NCI-H1105 (cell line): ENCODE measurements at places on chromosomes 1 and 21.

DNA sequence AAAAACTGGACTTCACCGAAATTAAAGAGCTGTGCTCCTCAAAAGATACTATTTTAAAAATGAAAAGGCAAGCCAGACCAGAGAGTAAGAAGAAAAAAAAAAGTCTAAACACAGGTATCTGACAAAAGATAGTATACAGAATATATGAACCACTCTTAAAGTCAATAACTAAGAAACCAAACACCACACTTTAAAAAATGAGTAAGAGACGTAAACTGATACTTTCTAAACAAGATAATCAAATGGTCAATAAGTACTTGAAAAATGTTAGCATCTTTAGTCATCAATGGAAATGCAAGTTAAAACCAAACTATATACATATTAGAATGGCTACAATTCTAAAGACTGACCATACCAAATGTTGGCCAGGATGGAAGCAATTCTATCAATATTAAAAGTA, 77.6 kb downstream of the EVI5 start:
- no peak for DNase-seq

DNA sequence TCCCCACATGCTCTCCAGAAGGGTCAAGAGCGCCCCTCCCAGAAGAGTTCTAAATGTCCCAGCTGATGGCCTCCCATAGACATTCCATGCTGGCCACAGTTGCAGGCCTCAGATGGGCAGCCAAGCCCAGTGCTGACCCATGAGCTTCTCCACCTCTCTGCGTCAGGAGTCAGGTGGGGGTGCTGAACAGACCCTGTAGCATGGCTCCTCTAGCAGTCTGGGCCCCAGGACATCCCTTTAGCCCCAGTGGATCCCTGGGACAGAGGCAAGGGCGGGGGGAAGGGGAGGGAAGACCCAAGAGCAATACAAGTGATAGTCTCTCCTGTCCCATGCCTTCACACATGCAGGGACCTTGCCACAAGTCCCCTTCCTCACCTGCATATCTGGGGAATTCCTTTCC, 56.7 kb downstream of the LRRN2 start:
- DNase-seq, result no peak

DNA sequence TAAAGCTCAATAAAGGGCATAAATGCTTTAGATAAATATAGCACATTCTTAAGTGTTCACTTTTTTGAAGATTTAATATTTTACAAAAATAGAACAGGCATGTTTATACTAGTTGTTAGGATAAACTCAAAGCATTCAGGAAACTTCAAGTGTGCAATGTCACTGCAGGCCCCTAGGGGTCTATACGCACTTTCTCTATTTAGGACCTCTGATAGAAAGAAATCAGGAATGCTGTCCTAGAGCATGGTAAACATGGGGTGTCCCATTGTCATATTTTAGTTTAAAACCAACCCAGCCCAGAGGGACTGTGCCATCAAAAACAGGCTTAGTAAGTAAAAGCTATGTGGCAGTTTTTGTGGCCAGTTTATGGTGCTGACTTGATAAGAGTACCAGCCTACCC, 102.2 kb downstream of the BARHL2 start:
- no peak for DNase-seq

DNA sequence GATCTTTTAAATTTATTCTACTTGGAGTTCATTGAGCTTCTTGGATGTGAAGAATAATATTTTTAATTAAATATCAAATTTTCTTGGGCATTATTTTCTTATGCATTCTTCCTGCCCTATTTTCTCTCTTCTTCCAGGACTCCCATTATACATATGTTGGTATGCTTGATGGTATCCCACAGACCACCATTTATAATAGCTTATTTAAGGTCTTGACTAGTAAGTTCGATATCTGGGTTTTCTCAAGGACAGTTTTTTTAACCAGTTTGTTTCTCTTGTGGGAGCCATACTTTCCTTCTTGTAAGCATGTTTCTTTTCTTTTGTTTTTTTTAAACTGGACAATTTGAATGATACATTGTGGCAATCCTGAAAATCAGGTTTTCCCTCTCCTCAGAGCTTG, 15.4 kb upstream of the DDR2 start:
- DNase-seq, result no peak

DNA sequence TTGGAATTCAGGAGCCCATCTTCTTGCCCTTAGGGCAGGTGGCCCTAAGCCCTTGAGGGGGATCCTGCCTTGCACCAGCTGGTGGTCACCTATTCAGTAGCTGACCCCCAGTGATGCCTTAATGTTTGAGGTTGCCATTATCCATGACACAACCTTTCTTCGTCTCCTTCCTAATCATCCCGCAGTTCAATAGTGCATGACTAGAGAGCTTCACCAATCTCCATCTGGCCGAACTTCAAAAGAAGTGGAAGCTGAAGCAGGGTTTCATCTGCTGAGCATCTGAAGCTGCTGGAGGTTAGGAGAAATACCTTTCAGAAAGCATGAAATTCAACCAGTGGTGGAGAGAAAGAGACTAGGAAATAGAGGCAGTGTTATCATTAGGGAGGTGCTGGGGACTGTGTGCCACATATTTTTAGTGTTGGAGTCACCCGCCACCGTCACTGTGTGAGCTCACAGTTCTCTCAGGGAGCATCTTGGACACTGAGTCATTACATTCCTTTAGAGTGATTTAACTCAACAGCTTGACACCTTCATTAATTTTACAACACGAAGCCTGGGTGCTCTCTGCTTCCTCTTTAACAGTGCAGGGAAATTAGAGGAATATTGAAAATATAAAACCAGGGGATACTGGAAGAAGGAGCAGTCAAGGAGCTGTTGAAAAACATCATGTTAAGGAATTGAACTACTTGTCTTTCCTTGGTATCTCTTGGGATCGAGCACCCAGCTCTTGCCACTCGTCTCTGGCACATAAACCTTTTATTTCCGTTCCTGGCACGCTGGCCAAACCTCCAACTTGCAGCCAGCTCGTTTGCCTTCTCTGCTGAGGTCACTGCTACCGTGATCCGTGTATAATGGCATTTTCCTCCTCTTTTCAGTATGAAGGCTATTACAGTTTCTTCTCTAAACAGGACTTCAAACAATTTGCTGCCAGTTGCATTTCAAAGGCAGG, 53.6 kb downstream of the PEX14 start:
- no peak for DNase-seq

DNA sequence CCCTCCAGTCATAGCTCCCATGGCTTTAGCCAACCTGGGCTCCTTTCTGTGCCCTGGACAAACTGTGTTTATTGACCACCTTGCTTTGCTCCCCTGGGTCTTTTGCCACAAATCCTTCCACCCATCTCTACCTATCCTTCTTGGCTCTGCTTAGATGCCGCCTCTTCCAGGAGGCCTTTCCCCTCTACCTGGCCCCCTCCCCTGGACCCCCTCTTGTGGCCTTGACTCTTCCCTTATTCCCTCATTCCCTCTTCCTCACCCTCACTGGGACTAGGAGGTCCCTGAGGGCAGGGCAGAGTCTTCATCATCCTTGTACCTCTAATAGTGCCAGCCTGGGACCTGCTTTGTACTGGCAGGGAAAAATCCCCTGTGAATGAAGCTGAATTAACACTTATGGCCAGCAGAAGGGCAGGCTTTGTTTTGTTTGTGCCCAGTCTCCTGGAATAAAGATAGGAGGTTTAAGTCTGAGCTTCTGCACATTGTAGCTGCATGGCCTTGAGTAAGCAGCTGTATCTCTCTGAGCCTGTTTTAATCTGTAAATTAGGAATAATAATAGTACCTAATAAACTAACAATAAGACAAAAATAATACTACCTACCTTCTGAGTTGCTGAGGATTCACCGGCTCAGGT, 13.7 kb downstream of the PTPRU start:
- DNase-seq, result no peak

DNA sequence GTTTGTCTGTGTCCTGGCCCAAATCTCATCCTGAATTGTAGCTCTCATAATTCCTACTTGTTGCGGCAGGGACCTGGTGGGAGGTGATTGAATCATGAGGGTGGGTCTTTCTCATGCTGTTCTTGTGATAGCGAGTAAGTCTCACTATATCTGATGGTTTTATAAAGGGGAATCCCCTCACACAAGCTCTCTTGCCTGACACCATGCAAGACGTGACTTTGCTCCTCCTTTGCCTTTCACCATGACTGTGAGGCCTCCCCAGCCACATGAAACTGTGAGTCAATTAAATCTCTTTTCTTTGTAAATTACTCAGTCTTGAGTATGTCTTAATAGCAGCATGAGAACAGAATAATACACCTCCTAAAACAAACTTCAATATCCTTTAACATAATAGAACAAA, 1065.6 kb downstream of the PLA2G4A start:
- DNase-seq, result no peak

DNA sequence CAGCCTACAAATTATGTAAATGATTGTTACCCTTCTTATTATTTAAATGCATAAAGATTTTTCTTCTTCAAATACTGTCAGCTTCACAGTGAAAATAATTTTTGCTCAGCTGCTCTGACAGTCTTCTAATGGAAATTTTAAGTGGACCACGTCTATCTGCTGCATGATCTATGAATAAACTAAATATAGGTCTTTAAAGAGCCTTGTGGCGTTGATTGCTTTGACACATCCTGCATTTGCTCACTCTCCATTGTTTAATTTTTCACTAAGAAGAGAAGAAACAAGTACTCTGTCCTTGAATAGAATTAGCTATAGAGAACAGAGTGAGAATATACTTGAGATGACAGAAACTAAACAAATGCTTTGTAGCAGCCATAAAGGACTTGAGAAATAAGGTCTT, 826.1 kb downstream of the MRPL39 start:
- no peak for DNase-seq

- peak; percentile 44 for DNase-seq
These were observed 773 bp downstream of the IFNGR2 start for GRCh38 chr21:33403786-33404585.

- DNase-seq, result no peak
These were observed 91.5 kb downstream of the TIAM1 start for GRCh38 chr21:31252611-31253010.

DNA sequence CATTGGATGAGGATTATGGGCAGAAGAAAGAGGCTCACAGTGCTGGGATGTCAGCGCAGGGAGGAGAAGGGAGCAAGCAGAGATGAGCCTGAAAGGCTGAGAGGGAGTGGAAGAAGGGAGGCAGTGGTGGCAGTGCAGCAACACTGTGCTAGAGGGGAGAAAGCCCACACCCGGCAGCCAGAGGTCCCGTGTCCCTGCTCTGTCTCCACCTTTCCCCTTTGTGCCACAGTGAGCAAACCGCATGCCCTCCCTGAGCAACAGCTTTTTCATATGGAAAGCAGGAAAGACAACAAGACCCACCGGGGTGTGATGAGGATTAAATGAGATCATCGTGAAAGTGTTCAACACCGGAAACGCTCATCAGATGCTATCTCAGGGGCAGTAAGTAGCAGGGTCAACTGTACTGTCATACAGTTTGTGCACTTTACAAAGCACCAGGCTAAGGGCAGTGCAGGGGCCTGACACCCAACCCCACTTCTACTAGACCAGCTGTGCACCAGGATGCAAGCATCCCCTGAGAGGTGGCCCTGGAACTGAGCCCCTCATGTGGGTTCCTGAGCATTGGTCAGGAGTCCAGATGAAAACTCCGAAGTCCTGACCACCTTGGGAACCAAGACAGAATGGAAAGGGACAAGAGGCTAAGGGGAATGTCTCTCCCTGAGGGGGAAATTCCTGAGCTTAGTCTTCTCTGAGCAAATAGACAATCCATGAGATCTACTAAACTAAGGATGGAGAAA, 9.1 kb downstream of the NHLH1 start:
- no peak for DNase-seq

- DNase-seq, result no peak
These were observed 6.0 kb downstream of the KIAA0040 start for GRCh38 chr1:175186433-175187160.

GRCh38 chr1:199691540-199691939, 336.0 kb upstream of the NR5A2 start:
- no peak for DNase-seq

- DNase-seq, result no peak
These were observed 38.6 kb downstream of the RNF11 start for GRCh38 chr1:51274676-51275075.

GRCh38 chr1:43308635-43309404, 8.0 kb downstream of the TIE1 start:
- DNase-seq, result no peak

- no peak for DNase-seq
These were observed 78.6 kb downstream of the MAN1C1 start for GRCh38 chr1:25695090-25695770.

DNA sequence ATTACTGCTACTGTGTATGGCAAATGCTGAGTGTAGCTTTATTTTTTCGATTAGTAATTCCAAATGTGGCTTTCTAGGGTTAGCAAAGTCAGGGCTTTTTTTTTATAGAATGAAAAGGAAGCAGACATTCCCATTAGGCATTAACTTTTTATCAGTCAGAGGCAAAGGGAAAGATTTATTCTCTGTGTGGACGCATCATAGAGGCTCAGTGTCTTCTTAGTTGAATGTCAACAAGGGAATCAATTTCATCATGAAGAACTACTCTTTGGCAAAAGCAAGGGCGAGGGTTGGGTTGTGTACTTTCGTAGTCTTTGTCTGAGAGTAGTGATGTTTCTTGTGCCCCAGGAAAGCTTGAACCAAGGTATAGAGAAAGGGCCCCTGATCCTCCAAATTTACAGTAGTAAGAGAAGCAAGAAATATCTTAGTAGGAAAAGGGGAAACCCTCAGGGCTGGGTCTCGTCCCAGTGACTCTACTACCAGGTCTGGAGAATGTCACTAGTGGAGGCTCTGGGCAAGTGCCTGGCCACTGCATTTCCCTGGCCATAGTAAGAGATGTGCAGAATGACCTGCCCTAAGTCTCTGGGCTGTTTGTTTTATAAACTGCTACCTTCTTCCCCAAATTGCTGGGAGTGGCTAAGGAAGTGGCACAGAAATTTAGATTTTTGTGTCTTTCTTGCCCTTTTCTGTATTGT, 30.0 kb upstream of the MACF1 start:
- no peak for DNase-seq

DNA sequence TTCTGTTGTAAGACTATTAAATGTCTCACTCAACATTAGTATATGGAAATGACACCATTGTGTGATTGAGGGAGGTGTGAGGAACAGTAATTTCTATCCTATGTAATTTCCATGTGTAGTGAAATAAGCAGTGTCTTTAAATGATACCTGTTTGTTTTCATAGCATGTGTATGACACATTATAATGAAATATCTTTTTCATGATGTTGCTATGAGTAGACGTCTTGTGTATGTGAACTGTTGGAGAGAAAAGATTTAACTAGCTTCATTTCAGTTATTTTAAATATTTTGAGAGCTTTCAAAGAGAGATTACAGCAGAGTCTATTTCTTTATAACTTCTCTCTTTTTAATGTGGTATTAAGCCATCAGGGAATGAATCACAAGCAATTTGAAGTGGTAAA, 71.5 kb upstream of the QSOX1 start:
- DNase-seq, result no peak

- DNase-seq, result no peak
These were observed 40.4 kb downstream of the RHBG start for GRCh38 chr1:156409439-156409838.

- DNase-seq, result no peak
These were observed 38.5 kb upstream of the ENAH start for GRCh38 chr1:225691377-225691776.

DNA sequence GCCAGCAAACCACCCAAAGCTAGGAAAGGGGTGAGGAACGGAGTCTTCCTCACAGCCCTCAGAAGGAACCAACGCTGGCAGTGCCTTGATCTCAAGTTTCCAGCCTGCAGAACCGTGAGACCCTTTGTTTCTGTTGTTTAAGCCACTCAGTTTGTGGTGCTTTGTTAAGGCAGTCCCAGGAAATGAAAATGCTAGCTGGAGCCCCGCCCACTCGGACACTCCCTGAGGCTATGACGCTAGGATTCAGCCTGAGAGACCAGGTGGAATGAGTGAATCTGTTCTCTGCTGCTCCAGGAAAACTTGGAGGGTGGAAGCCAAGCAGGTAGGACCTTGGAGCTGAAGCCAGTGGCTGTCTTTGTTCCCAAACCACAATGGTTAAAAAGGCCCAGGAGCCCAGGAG, 196.5 kb upstream of the POU3F1 start:
- no peak for DNase-seq
